Naive B cell (primary cell): ENCODE measurements at places on chromosomes 7 and 10. TPM values are rescaled to one million over a fixed set of nuclear protein-coding genes. Genes with fewer than 3 reads are reported as not detected.

DNA sequence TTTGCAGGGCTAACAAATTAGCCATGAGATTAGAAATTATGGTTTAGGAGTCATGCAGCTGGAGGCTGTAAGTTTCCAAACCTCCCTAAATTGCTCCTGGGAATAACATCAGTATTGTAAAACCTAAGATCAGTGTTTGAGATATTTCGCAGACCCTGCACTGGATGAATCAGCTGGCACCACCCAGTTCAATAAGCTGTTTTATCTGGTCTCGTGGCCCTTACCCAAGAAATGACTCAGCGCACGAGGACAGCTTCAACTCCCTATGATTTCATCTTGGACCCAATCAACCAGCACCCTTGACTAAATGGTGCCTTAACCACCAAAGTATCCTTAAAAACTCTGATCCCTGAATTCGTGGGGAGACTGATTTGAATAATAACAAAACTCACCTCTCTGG is 482.0 kb upstream of the PCDH15 start:
- no peak for DNase-seq

DNA sequence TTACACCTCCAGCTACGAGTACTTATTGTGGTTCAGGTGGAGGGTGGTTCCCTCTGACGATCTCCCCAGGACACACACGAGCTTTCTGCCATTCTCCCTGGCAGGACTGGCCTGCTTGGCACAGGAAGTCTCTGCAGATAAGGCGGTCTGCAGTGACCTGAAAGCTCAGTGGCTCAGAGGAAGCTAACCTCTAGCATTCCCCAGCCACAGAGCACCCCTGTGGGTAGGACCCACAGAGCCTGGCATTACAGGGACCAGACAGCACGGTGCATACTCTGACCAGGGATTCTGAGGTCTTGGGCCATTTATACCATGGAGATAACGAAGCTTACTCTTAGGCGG is 1.9 kb upstream of the GPR146 start:
- no peak for DNase-seq

The CYP2C9 gene
- polyA plus RNA-seq = not detected

The KNDC1 gene
- polyA plus RNA-seq = not detected

The RADIL gene
- polyA plus RNA-seq = not detected

The CCDC3 gene
- not detected for polyA plus RNA-seq

The CNTNAP2 gene
- 132 TPM for polyA plus RNA-seq

The UCMA gene
- not detected for polyA plus RNA-seq

The HECTD2 gene
- polyA plus RNA-seq = 1.8 TPM
